ENCODE measurements at places on chromosomes 13 and 19.

DNA sequence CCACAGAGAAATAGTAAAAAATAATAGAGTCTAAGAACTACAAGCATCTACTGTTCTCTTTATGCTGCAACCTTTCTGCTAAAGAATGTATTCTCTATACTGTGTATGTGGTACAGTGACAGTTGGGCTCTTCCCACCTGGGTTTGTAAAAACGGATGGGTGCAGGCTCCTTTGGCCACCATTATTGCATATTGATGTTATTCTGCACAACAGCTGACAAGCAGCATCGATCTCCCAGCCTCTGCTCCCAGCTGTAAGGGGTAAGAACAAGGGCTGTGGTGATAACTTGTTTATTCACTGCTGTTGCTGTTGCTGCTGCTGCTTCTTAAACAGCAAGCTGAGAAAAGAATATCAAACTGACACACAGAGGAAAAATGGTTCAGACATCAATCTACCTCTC lies 56.1 kb downstream of the KCNRG start:
- no peak for DNase-seq

DNA sequence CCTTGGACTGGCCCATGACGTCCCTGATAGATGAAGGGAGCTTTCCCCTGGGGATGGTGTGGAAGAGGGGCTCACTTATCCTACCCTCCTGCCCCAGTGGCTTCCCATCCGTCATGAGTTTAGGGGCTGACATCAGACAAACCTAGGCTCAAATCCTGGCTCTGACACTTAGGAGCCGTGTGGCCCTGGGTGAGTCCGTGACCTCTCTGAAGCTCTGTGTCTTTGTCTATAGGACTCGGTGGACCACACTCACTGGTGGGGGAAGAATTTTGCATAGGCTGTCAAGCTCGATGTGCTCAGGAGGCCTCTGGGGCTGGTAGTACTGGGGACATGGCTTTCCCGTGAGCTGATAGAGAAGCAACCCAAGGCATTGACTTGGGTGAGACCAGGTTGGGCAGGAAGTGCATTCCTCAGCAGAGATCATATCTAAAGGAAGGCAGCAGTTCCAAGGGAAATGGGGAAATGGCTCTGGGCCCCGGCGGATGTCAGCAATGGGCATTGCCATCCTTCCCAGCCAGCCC lies 17.4 kb upstream of the AP1M2 start:
- peak; percentile 16 for DNase-seq

DNA sequence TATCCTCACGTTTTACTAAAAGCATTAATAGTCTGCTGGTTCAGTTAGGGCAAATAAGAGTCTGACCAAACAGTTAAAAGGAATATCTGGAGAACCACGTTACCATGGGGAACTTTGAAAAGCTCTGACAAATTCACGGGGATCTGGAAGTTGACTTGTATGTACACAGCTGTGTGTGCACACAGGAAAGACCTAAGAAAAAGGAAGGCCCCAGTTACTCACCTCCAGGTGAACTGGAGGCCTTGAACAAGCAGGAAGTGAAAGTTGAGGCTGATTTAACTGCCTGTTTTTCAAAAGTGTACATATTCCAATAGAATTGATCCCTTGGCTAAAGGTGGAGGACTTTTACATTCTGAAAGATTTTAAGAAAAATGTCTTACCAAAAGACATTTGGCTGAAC lies 1891.6 kb upstream of the PCDH20 start:
- DNase-seq = no peak

DNA sequence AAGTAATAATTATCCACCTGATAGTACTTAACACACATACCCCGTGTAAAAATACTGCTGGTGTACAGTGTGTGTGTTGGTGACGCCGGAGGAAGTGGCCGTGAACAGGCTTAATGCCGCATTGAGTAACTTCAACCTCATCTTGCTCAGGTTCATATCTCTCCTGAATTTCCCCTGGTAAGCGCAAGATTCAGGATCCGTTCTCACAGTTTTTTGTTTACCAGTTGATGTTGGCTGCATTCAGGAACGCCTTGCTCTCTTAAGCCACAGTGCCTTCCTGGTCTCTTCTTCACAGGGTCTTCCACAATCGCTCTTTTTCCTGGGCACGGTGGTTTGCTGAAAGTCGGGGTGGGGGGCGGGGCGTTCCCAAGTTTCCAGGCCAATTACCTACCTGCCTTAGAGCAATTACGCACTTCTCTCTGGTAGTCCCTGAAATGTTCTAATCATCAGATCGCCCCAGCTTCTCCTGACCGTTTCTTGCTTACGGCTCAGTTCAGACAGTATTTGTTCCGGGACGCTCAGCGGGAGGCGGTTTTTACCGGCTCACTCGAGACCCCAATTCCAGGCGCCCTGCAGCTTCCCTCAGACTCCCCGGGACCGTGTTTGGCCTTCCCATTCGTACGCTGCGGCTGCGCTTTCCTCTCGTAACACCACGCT lies 706 bp upstream of the DNAJC3 start:
- DNase-seq = peak; percentile 26

GRCh38 chr13:45511310-45512097 lies 46.8 kb downstream of the COG3 start:
- DNase-seq = no peak

- DNase-seq = peak; percentile 57
These were observed 30.2 kb upstream of the EVI5L start for GRCh38 chr19:7799640-7800355.

DNA sequence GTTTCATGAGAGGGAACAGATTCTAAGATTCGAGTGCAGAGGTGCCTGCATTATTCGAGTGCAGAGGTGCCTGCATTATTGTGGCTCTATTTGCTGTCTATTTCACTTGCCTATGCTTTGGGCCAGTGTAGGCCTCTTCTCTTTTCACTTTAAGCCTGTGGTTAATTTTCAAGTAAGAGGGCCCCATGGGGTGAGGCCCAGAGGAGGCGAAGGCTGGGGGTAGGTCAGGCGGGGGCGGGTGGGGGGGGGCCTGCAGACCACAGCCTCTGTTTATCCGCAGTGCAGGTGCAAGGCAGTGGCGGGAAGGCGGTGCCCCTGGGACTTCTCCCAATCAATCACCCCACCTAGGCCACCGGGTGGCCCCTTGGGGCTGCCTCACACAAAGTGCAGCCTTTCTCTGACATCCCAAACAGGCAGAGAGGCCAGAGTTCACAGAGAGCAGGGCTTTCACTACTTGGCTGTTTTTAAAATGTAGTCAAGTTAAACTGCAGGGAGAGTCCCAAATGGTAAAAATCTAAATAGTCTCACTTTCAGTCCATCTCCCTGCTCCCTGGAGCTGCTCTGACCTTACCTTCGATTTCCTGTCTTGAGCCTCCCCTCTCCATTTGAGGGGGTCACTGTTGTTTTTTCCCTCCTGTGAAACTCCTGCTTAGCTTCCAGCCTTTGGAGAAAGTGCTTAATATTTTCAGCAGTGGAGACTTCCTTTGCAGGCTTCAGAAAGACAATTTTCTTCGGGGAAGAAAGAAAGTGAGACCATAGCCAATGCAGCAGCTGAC lies 249.0 kb downstream of the DLEU7 start:
- no peak for DNase-seq

DNA sequence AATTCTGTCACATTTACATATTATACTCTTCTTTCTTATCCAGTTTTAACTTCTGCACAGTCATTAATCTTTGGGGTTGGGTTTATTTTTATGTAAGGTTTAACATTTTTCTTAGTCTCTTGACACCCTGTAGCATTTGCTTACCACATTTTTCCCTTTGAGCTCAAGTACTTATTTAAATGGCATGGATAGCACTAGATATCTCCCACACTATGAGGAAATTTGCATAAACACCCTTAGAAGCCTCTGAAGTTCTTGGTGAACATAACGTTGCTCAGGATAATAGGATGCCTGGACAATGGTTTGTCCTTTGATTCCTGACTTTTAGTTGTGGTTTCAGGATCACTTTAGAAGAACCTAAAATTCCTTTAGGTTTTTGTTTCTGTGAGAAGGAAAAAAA lies 338.9 kb downstream of the PCDH17 start:
- no peak for DNase-seq

DNA sequence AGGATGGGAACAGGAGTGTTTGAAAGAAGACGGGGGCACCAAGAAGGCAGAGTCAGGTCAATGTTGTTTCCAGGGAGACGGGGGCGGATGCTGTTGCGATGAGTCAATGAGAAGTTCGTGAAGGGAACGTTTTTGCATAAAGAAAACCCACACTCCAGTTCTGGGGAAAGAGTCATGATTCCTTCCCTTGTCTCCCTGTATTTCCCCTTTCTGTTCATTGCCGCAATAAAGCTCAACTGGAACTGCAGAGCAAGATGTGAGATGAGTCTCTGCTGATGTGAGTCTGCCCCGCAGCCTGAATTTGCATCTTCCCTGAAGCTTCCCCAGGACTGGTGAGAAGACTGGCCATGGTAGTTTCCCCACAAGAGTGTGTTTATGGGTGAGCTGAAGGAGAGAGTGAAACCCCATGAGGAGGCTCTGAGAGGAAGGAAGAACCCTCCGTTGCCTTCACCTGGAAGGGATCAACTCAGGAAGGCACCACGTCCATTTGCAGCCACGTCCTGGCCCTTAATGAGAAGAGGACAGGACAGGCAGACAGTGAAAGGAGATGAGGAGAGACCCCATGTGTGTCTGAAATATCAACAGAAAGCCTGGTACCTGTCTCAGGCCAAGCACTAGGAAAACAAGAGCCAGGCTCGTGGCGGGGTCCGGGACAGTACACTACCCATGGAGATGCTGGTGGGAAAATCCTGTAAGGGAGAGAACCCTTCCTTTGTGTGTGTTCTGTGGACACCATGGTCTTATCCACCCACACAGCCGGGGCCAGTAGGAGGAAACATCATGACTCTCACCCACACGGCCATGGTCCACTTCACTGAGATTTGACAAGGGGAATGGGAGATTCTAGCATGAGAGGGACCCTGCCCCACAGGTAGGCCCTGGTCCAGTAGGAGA lies 13.7 kb downstream of the LILRA1 start:
- no peak for DNase-seq

DNA sequence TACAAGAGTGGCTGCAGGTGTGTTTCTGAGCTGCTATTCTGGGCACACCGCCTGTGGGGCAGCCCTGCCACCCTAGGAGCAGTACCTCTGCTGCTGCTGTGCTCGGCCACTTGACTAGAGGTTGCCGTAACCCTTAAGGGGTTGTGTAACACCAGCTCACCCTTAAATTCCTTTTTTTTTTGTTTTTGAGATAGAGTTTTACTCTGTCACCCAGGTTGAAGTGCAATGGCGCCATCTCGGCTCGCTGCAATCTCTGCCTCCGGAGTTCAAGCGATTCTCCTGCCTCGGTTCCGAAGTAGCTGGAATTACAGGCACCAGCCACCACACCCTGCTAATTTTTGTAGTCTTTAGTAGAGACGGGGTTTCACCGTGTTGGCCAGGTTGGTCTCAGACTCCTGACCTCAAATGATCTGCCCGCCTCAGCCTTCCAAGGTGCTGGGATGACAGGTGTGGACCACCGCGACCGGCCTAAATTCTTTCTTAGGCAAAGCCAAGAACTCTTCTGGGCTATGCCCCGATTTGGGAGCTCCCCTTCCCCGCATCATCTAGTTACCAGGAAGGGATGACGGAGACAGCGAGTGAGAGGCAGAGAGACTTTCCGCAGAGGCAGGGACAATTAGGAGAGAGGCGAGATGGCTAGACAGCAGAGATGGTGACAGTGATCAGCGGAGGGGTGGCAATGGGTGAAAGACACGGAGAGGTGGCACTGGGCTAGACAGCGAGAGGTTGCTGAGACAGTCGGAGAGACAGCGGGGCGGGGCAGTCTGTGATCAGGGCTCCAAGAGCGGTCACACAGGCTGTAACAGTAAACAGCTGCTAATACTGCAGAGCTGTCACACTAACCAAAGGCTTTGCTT lies 4.4 kb upstream of the LILRA5 start:
- no peak for DNase-seq

DNA sequence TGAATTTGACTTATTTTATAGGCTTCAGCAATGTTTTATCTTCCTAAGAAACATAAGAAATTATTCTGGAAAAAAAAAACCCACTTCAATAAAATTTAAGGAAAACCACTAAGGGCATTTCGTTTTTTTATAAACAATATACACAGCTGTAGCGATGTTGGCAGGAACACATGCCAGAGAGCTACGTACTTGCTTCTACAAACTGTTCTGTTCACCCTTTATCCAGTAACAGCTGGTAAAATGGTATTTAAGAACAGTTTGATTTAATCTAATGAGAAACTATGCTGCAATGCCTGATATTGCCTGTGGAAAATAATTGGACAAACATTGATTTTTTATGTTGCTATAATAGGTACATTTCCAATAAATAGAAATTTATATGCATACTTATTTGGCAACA lies 137.2 kb upstream of the DACH1 start:
- DNase-seq = no peak

GRCh38 chr19:1308718-1309117 lies 23.0 kb downstream of the EFNA2 start:
- no peak for DNase-seq

DNA sequence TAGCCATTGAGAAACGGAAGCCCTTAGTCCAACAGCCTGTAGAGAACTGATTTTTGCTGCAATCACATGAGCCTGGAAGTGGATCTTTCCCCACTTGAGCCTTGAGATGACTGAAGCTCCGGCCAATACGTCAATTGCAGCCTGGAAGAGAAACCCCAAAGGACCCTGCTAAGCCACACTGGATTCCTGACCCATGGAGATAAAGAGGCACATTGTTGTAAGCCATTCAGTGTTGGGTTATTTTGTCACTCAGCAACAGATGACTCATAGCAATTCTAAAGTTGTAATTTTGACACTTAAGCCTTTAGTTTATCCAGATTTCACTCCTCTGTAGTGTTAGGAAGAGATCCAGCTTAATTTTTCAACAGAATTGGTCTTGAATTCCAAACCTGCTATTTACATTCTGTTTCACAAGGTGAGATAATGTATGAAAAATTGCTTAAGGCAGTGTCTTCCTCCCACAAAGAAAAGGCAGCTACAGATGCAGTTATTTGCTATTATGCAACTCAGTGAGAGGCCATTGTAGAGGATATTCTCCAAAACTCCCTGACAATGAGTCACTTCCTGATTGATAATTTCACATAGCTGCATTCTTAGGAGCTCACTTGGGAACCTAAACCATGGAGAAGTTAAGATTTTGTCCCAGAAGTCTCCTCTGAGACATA lies 59.4 kb upstream of the TSHZ3 start:
- DNase-seq = no peak

DNA sequence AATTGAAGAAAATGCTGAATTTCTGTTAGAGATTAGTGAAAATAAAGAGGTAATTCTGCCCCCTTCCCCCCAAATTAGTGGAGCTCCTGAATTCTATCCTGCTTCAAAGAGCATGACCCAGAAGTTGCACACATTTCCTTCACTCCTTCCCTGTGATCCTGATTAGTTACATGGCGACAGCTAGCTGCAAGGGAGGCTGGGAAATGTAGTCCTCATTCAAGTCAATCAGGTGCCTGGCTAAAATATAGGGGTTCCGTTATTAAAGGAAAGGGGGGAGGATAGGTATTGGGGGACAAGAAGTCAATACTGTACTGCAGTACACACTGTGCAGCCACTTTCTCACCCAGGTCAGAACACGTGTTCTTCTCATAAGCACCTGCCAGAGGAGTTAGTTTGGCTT lies 65.8 kb downstream of the SIPA1L3 start:
- DNase-seq = no peak

GRCh38 chr19:1659084-1659427 lies 6.6 kb upstream of the TCF3 start:
- DNase-seq = no peak
